ENCODE measurements at places on chromosomes 5 and 9. TPM values are rescaled to one million over a fixed set of nuclear protein-coding genes. Genes with fewer than 3 reads are reported as not detected.
A peak's percentile ranks its signal among the peaks of the same experiment; 100 is the strongest.

SHISAL2B gene
- total RNA-seq, result not detected

GRCh38 chr5:4640795-4641194 lies 499.3 kb upstream of the ADAMTS16 start:
- no peak for DNase-seq

GRCh38 chr9:125601961-125602360 lies 105.0 kb downstream of the MAPKAP1 start:
- DNase-seq, result no peak

GRCh38 chr5:82364497-82364896 lies 86.3 kb upstream of the RPS23 start:
- peak; percentile 78 for DNase-seq

- DNase-seq, result peak; percentile 79
These were observed 171.9 kb downstream of the GAPVD1 start for GRCh38 chr9:125433461-125434011.

- DNase-seq, result no peak
These were observed 19.0 kb upstream of the GPX3 start for GRCh38 chr5:151001436-151001835.

GRCh38 chr5:140114341-140115185 lies 654 bp downstream of the PURA start:
- DNase-seq, result peak; percentile 60

- no peak for DNase-seq
These were observed 179.4 kb downstream of the SEMA6A start for GRCh38 chr5:116395226-116395625.

DNA sequence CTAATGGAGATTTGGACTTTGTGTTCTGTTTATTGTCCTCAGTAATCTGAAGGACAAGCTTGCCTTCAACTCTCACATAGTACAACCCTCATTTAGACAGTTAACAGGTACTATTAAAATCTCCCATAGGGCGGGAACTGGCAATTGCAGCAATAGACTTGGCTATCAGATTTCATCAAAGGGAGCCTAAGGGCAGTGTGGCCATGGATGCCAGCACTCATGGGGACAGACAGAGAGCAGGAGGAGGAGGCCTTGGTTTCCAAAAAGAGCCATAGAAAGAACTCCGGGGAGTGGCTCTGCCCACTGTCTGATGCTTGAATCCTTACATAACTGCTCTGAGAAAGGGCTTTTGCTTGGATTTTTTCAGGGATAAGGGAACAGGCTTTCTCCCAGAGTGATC lies 6.8 kb downstream of the SLC36A1 start:
- peak; percentile 48 for DNase-seq

ARL15 gene
- total RNA-seq, result 20.2 TPM

GRCh38 chr5:125228363-125229070 lies 482.1 kb upstream of the ZNF608 start:
- DNase-seq, result peak; percentile 4
